ENCODE measurements at places on chromosomes 12 and 14.

GRCh38 chr12:39892146-39892545 lies 213.7 kb downstream of the SLC2A13 start:
- no peak for DNase-seq

GRCh38 chr12:56128670-56129205 lies 671 bp downstream of the ESYT1 start:
- DNase-seq = no peak

- DNase-seq = no peak
Observed at GRCh38 chr14:102356280-102356679, 6.4 kb downstream of the CINP start.

GRCh38 chr14:75214558-75214957 lies 38.1 kb upstream of the TMED10 start:
- no peak for DNase-seq

All from NCI-H1436 treated with DMSO at 0.1 percent for 48 hours (cell line).